ENCODE measurements at places on chromosomes 16 and 17.

DNA sequence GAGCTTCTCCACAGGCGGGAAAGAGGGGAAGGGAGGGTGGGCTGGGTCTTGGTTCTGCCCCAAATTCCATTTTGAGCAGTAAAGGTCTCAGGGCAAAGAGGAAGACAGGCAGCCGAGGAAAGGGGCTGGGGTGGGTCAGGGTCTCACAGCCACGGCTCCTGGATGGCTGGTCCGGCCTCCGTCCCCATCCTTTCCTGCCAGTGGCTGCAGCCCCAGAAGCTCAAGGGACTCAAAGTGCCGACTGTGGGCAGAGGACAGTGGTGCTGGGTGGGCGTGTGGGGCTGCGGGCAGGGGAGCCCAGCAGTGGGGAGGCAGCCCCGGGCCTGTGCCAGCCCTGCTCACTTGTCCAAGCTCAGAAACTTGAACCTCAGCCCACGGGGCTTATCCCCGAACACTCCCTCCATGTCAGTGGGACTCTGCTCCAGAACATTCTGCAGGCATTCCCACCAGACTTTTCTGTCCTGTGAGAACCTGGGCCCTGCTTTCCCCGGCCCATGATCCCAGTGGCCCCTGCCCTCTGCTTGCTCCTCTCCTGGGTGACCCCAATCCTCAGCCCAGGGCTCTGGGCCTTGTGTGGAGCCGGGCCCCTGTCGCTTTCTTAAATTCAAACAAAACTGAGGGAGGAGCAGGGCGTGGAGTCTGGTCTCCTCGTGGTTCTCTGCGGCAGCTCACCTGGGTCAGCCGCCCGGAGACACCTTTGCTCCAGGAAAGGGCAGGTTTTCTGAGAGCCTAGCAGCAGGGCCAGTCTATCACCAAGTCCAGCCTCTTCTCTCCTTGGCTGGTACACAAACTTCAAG is 117.8 kb upstream of the METRNL start:
- DNase-seq, result no peak

- DNase-seq, result no peak
Observed at GRCh38 chr17:43550754-43551153, 4.6 kb upstream of the ETV4 start.

DNA sequence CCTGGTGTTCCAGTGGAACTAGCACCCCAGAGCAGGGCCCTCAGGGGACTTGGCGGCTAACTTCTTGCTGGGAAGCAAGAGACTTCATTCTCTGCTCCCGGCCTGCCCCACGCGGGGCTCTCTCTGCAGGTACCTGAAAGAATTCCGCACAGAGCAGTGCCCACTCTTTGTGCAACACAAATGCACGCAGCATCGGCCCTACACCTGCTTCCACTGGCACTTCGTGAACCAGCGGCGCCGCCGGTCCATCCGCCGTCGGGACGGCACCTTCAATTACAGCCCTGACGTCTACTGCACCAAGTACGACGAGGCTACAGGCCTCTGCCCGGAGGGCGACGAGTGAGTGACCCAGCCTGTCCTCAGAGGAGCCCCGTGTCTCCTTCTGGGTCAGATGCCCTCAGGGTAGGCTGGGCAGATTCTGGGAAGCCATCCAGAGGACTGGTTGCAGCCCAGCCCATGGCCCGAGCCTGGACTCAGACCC is 25.1 kb downstream of the UNK start:
- DNase-seq, result no peak

DNA sequence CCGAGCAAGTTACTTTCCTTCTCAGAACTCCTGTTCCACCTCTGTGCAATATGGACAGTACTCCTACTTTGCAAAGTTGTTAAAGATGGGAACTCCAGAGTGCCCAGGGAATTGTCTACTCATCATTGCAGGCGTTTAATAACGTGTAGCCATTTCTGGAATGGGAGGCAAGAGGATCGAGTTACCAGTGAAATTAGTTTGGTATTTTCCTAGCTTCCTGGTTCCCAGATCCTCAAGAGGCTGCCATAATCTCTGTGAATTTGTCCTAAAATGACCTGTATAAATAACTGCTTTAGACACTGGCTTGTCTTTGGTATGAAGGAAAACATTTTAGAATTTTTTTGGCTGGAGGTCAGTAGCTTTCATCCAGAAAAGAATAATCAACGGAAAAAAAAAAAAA is 27.7 kb downstream of the WWOX start:
- DNase-seq, result no peak

- no peak for DNase-seq
Observed at GRCh38 chr17:57518587-57519581, 226.2 kb downstream of the CCDC182 start.

GRCh38 chr17:34163646-34164045 is 91.4 kb upstream of the CCL2 start:
- no peak for DNase-seq

DNA sequence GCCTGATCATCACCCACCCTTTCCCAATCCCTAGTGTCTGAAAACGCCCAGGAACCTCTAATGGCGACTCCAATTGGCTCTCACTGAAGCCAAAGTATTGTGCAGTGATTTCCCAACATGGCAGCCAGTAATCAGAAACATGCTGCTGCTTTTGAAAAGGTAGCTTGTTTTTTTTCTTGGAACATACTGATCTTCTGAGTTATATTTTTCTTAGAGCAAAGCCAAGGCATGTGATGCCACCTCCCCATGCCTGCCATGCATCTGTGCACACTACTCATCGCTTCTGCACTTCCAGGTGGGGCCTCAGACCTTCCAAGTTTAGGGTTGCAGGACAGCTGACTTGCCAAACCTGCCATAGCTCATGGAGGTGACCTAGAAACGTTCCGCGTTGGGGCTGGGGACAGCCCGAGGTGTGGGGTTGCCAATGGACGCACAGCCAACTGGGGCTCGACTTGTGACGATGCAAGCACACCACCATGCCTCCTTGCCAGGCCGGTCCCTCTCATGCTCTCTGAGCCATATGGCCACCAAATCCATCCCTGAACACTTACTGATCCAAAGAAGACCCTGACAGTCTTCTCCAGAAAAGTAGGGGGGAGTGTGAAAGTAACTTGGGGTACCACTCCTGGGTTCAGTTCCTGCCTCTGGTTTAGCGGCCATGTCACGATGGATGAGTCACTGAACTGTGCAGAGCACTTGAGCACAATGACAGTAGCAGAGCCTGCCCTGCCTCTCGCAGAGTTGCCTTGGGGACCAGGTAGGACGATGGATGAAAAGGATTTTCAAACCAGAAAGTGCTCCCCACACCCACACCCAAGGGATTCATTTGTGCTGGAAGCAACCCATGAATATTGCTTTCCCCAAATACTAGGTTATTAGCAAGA is 155.7 kb downstream of the CCDC182 start:
- no peak for DNase-seq

DNA sequence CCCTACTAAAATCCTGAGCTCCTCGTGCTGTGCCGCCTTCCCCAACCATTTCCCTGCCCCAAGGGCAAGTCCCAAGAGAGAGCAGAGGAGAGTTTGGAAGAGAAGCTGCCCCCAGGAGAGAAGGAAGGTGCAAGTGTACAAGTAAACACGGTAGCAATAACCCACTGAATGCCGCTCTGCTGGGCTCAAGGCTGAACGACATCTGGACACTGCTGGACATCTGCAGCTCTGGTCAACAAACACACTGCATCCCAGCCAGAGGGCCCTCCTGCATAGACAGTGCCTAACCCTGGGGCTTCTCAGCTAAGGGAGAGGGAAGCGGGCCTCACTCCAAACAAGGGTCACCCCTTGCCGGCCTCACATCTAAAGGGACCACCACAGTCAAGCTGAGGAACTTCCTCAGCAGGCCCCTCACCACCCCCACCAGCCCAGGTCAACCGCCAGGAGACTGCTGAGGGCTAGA is 12.7 kb downstream of the JUP start:
- DNase-seq, result no peak

GRCh38 chr17:74569020-74570003 is 2.0 kb upstream of the CD300H start:
- DNase-seq, result no peak

DNA sequence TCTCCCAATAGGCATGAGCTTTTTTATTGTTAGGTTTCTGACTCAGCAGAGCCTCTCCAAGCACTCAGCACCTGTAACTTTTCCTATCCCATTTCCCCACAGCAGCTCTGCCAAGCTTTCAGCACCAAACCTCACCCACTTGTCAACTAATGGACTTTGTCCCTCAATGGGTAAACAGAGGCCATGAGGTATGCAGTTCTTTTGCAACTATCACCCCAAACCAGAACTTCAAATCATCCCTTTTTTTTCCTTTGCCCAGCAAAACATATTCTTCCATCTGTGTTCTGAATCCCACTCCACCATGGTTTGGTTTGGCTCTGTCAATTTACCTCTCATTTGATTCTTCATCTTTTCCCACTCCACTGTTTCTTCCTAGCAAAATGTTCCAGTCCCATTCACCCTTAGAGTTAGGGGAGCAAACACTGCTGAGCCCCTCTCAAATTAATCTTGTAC is 58.1 kb downstream of the TOX3 start:
- no peak for DNase-seq

DNA sequence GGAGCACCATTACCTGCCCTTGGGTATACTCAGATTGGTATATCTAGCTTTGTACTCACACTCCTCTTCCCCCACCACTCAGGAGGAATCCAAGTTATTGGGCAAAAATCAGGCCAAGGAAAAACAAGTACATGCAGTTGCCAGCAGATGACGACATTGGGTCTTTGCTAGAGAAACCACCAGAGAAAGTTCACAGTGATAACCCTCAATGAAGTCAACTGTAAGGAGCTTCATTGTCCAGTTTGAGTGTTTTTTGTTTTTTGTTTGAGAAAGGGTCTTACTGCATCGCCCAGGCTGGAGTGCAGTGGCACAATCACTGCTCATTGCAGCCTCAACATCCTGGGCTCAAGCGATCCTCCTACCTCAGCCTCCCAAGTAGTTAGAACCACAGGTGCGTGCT is 34.6 kb upstream of the TOX3 start:
- DNase-seq, result no peak

DNA sequence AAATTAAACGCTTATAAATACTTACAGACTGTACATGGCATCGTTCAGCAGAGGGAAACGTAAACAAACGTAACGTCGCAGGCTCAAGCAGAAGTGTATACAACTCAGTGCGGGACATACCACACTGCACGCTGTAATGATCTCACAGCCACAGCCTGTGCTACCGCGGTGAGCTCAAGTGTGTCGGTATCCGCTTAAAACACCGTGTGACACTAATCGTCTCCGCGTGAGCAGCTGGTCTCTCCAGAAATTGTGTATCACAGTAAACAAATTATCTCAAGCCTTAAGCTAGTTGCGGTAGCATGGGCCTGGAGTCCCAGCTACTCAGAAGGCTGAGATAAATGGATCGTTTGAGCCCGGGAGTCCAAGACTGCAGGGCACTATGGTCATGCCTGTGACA is 115.3 kb downstream of the ANKRD11 start:
- no peak for DNase-seq

DNA sequence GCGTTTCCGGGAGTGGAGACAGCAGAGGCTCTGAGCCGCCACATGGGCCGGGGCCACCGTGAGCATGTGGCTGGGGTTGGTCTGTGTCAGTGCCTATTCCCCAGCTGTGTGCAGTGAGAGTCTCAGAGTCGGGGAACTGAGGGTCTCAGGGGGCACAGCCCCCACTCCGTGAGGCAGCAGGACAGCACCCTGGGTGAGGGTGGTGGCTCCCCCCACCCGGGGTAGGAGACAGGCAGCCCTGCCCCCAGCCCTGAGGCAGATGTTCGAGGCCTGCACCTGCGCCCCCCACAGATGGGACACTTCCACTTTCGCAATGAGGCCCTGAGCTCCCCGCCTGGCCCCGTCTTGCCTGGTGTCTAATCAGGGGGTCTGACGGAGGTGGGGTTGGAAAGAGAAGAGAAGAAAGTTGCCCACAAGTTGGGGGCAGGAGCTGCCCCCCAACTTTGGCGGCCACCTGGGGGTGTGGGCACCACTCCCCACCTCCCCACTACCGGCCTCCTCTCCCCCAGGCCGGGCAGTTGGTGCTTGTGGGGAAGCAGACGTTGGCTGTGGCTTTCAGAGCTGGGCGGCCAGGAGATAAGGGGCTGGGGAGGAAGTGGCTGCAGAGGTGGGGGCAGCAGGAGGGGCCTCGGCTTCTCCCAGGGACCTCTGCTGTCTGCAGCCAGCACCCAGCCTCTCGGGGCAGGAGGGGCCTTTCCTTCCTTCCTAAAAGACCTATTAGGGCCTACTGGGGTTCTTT is 1.8 kb upstream of the CBFA2T3 start:
- DNase-seq, result no peak
